Mesenchymal stem cell (in vitro differentiated cells and primary cell): ENCODE measurements at places on chromosomes 4 and X.

DNA sequence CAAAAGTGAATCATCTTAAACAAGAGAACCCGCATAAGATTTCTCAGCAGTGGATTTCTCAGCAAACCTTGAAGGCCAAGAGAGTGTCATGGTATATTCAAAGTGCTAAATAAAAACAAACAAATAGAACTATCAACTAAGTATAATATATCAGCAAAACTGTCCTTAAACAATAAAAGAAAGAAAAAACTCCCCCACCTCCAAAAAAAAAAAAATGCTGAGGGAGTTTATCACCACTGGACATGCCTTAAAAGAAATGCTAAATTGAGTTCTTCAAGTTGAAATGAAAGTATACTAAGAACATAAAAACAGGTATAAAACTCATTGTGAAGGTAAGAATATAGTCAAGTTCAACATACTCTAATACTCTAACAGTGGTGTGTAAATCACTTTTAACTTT is 53.9 kb upstream of the EPGN start:
- no peak for DNase-seq

DNA sequence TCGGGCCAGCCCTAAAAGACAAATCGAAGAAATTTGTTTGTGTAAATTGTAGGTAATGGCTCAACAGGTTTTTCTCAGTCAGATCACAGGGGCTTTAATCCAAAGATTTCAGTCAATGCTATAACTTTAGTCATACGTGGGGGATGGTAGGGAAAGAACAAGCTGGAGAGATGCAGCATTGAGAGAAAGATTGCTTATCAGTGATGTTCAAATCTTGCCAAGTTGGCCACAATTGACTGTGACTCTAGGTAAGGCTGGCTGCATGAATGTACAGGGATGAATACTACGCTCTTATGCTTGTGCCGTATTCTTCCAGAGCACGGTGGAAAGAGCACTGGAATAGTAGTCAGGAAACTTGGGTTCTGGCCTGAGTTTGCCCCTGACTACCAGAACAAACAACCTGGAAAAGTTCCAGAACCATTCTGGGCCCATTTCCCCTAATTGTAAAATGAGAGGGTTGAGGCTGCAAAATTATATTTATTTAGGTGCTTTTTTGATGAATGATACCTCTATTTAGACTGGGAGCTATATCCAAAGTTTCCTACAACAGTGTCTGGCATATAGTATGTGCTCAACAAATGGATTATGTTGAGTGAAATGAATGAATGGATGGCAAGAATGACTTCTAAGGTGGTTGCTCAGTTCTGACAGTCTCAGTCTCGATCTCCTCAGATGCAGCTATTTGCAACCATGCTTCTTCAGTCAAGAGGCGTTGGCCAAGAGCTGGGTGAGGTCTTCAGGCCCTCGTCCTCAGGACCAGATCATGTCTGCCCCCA is 44.4 kb downstream of the TSC22D3 start:
- peak; percentile 12 for DNase-seq

DNA sequence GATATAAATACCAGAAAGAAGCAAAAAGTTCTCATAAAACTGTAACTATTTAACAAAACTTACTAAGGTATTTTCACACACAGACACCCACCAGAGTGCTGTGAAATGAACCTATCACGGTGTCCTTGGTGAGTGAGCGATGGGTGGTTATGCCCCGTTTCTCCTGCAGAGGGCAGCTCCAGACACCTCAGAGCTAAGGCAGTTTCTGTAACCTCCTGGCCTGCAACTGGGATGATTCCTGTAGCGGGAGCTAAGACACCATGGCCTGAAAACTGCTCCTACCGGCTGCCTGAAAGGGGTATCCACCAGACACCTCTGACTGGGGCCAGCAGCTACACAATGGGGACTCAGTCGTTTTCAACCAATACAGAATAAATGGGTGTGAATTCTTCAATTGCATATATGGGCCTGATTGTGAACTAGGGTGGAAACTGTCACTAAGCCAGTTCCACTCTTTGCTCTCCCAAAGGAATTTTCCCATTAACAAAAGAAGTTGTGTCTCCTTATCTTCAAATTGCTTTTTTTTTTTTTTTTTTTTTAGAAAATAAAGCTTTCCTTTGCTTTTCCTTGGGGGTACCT is 2375.8 kb upstream of the TENM3 start:
- peak; percentile 64 for DNase-seq

GRCh38 chr4:2867758-2868491 is 24.3 kb downstream of the ADD1 start:
- DNase-seq: peak; percentile 77

GRCh38 chr4:10753856-10754402 is 69.4 kb upstream of the CLNK start:
- DNase-seq: no peak

DNA sequence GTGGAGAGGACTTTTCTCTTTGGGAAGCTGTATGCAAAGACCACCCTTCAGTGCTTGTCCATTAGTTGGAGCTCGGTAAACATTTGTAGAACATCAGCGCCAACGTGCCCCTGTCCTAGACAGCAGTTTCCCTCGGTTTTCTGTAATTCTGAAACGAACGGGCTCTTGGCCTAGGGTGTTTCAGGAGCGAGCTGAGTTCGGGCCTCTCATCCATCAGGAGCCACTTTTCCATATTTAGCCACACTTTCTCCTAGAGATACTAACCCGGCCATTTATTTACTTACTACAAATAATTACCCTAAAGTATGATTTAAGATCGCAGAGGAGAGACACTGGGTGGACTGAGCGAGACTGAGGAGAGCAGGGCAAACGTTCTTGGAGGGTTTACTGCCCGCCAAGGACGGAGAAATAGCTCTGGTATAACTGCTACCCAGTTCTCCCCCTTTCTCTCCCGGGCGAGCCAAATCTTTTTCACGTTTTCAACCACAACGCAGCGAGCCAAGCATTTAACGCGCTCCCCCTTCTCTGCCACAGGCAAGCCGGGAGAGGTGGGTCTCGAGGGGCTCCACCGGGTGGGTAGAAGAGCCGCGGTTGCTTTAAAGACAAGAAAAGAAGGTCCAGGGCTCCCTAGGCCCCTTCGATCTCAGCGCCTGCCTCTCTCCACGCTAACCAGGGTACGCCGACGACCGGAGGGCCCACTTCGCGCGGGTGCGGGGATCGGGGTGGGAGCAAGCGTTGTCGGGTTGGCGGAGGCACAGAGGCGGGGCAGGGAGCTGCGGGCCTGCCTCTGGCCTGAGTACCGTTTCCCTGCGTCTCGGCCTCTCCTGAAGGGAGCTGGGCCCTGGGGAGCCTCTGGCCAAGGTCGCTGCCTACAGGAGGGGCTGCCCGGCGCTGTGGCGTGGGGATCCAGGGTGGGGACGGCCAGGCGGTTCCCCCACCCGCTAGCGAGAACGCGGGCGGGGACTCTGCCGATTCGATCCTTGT is 10.8 kb upstream of the PITX2 start:
- DNase-seq: peak; percentile 31

- peak; percentile 64 for DNase-seq
These were observed 6.6 kb downstream of the OCIAD2 start for GRCh38 chr4:48899950-48900349.

DNA sequence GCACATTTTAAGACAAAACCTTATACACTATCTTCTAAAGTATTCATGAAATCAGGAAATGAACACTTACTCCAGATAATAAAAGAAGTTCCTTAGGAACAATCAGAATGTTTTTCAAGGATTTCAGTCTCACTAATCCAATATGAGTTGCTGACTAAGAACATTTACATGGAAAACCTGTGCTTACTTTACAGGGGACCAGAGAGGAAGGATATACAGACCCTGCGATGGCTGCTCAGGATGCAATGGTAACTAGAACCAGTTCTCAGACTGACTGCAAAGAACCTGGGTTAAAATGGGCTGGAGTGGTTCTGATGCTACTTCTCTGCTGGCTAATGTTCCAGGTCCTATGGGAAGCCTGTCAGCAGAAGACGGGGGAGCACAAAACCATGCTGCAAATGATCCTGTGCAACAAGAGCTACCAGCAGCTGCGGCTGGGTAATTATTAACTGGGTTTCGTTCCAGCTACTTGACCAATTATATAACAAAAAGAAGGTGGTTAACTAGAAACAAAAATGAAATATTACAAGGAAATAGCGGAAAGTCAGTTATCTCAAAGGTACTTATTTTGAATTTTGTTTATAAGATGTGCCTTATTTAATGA is 85.3 kb downstream of the ANXA10 start:
- DNase-seq: no peak

DNA sequence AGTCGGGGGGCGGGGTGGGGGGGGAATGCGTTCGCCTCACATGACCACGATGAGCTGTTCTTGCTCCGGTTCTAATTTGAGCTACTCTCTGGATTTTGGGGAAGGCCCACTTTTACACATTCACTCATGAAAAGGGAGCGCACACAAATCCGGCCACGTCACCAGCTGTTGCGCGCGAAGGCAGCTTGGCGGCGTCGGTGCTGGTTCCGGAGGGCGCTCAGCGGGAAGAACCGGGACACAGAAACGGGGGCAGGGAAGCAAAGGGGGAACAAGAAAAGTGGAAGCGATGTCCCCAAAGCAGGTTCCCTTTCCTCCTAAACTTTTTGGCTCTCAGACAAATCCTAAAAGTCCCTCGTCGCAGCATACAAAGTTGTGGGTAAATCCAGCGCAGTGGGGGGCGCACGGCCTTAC is 605 bp downstream of the ANXA5 start:
- DNase-seq: peak; percentile 89

DNA sequence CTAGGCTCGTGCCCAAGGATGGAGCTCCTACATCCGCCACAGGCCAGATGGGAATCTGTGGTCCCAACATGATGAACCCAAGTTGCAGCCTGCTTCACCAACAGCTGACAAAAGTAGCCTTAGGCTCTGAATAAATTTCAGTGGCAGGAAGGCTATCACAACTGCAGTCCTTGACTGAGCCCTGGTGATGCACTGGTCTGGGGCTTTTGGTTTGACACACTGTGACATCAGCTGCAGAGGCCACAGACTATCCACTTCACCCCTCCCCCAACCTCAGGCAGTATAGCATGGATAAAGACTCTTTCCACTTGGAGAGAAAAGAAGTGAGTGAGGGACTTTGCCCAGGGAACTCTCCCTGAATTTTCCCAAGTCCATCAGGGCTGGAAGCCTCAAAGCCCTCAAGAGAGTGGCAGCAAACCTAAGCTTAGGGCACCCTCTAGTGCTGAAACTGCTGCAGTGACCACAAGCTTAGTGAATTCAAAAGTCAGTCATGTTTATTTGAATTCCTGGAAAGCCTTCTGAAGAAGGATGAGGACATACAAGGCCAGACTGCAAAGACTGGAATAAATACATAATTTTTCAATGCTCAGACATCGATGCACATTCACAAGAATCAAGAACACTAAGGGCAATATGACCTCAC is 135.0 kb upstream of the TENT5D start:
- peak; percentile 23 for DNase-seq

DNA sequence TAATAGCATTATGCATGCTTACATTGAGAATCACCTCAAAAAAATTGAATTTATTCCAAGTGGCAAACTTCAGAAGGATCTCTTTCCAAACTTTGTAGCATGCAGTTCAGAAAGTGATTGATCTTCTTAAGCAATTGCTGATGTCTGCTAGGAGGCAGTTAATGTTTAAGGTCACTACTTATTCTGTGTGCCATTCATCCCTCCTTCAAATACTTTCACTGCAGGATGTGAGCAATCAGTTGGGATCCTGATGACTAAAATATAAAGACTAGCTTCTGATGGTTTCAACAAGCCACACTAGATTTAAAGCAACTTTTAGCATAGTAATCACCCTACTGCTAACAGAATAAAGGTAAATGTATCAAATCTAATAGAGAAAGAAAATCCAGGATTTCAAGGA is 414.1 kb downstream of the ADGRL3 start:
- peak; percentile 26 for DNase-seq

DNA sequence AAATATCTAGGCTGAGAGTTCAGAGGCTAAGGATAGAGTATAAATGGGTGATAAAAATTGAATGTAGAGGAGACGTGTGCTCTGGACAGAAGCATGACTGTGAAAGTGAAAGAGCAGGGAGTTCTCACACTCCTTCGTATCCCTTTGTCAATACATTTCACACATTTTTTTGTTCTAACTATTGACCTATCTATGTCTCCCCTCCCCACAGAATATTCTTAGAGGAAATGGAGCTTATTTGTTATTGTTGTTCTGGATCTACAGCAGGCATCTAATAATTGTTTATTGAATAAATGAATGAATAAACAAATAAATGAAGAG is 57.6 kb downstream of the ENPEP start:
- DNase-seq: peak; percentile 70

- DNase-seq: no peak
These were observed 387.9 kb upstream of the TENM3 start for GRCh38 chr4:181855307-181855706.

- no peak for DNase-seq
These were observed 143.7 kb downstream of the NAA11 start for GRCh38 chr4:79182209-79182608.

DNA sequence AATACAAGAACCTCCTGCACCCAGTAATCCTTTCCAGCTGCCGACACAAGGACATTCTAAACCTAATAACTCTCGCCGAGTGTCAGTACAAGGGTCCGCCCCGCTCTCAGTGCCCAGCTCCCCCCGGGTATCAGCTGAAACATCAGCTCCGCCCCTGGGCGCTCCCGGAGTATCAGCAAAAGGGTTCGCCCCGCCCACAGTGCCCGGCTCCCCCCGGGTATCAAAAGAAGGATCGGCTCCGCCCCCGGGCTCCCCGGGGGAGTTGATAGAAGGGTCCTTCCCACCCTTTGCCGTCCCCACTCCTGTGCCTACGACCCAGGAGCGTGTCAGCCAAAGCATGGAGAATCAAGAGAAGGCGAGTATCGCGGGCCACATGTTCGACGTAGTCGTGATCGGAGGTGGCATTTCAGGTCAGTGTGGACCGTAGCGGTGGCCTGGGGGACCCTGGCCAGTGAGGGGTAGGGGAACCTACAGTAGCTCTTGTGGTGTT is at the start of gene MAOA:
Gene MAOA, plus strand, starts transcription at position 295 of the 490 bp plus-strand sequence. Its CDS starts 43 bp downstream, at position 338.
- peak; percentile 53 for DNase-seq

DNA sequence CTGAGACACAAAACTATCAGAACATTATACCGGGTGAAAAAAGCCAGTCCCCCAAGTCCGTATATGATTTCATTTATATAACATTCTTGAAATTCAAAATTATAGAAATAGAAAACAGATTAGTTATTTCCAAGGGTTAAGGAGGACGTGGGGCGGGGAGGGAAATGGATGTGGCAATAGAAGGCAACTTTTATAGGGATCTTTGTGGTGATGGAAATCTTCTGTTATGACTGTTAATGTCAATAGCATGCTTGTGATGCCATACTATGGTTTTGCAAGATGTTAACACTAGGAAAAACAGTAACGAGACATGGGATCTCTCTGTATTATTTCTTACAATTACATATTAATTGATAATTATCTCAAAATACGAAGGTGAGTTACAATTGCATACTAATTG is 96.4 kb downstream of the LNX1 start:
- DNase-seq: no peak

GRCh38 chrX:45063319-45064095 is 137.2 kb downstream of the DIPK2B start:
- no peak for DNase-seq
